Nephron progenitor cell (in vitro differentiated cells): ENCODE measurements at places on chromosomes 6 and 20.

DNA sequence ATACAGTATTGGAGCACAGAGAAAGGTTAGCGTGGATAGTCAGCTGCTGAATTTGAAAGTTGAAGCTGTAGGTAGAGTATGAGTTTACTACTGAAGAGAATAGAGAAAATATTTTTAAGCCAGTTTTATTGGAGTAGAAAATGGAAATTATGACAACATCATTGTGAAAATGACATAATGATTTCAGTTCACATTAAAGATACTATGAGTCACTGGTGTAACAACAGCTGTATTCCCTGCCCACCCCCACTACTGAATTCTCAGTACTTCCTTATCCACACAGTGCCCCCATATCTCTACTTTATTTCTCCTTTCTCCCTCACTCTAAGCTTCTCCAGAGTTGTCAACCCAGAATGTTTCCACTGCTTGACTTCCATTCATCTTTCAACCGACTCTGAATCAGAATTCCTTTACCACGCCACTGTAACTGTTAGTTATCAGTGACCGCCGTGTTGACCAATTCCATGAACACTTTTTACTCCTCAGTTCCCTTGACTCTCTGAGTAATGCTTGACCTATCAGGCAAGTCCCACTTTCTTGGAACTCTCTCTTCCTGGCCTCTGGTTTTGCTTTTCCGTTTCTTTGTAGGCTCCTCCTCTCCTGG lies 139.6 kb downstream of the AIG1 start:
- DNase-seq, result no peak

DNA sequence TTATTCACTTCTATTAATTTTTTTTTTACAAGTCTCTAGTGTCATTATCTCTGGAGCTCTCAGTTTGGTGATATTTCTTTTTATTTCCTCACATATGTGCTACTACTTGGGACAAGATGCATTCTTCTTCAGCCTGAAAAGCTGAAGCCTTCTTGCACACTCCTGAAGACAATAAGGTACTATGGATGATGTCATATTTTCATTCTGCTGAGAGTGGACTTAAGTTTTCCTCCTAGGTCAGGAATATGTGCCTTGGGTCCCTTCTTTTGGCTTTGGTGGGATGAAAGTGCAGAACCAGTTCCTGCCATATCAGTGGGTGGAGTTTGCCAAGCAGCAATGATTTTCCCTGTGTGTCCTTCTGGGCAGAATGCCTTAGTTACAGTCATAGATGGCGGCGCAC lies 188.7 kb upstream of the EYA4 start:
- no peak for DNase-seq

GRCh38 chr6:52213127-52213526 lies 27.0 kb downstream of the IL17A start:
- DNase-seq, result no peak

- no peak for DNase-seq
Measured at GRCh38 chr20:47925593-47925992, 140.3 kb upstream of the SULF2 start.

GRCh38 chr6:658244-658643 lies 1.3 kb upstream of the HUS1B start:
- DNase-seq, result no peak

DNA sequence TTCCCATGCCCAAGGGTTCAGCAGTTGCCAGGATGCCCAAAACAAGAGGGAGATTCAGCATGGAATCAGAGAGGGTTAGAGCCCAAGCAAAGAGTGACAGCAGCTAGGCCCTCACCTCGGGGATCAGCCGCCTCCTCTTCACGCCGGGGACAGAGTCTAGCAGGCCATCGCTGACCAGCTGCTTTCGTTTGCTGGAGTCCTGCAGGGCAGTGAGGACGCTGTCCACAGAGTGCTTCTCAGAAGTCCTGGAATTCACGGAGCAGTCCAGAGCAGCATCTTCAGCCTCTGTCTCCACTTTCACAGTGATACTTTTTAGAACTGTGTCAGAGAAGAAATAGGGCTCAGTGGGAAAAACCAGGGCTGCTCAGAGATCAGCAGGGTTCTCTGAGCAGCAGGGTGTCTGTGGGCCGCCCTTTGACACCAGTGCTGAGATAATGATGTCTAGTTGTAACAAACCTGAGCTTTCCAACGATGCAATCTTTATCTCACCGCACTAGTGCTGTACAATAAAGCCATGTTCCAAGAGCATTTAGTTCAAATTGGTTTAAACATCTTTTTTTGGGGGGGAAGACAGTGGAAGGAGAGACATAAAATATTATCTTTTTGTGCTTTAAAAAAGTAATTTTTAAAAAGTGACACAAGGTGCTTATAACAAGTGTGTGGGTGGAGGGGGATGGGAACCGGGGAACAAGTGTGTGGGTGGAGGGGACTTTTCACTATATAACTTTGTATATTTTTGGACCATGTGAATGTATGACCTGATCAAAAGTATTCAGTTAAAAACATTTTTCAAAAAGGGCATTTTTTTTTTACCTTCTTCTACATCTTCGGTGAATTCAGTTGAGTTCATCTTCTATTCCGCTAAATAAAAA lies 16.6 kb downstream of the BEND3 start:
- no peak for DNase-seq

- DNase-seq, result no peak
Measured at GRCh38 chr6:36068012-36068392, 40.4 kb downstream of the MAPK14 start.

- DNase-seq, result peak; percentile 42
Measured at GRCh38 chr6:36840432-36841403, 1.5 kb upstream of the CPNE5 start.

DNA sequence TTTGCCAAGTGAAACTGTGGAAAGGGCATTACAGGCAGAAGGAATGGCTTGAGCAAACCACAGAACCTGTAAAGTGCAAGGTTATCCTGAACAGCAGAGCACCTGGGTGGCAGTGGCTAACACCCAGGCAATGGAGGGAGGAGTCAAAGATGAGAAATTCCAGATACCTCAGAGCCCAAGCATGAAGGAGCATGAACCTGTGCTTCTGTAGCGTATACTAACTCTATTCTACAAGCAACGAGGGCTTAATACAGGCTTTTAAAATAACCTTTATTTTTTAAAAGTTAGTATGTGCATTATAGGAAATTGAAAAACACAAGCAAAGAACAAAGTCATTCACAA lies 77.0 kb downstream of the CNBD2 start:
- no peak for DNase-seq

DNA sequence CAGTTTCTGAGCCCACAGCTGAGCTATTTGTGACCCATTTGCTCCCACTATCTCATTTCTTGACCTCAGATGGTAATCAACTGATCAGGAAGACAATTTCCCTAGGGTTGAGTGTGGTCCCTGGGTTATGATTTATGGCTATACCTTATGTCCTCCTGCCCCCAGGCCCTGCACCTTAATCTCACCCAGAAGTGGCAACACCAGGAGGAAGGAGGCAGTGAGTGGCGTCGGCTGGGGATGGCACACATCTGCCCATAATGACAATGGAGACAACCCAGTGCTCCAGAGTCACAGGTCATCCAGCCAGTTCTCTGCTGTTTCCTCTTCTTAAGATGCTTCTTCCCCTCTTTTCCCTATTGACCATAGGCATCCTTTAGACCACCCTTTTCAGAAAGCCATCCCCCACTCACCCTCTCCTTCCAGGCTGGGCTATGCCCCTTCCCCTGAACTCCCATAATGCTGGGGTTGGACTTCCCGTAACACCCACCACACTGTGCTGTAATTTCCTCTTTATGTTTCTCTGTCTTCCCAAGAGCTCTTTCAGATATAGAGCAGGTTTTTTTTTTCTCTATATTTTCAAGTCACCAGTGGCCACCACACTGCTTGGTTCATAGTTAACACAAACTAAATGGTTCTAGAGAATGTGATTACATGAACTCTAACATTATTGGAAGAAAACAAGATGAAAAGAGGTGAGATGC lies 8.0 kb downstream of the TRIM10 start:
- DNase-seq, result no peak

DNA sequence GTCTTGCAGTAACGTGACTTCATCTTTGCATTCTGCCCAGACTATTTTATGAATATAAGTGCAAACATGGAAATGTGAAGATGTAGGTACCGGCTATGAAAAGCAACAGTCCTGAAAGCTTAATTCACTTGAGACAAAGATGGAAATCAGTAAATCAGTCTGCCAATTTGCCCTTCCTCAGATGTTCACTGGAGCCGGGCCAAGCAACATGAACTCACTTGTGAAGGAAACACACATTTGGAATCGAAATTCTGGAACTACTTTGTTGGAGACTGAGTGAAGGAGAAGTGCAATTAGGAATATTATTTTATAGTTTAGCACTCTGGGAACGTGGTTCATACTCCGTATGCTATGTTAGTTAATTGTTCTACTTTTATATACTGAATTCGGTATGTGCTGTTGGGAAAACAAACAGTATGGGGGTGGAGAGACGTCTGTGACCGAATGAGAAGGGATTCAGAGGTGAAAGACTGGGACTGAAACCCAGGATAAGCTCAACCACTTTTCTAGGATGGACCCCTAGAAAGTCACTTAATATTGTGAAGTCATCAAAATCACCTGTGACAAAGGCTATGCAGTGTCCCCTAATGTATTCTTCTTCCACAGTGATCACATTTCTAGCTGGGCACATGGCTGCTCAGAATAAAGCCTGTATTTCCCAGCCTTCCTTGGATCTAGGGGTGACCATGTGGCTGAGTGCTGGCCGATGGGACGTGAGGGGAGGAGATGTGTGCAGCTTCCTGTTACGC lies 95.5 kb downstream of the PREX1 start:
- DNase-seq, result no peak

- DNase-seq, result no peak
Measured at GRCh38 chr6:112680091-112680490, 333.0 kb downstream of the RFPL4B start.

DNA sequence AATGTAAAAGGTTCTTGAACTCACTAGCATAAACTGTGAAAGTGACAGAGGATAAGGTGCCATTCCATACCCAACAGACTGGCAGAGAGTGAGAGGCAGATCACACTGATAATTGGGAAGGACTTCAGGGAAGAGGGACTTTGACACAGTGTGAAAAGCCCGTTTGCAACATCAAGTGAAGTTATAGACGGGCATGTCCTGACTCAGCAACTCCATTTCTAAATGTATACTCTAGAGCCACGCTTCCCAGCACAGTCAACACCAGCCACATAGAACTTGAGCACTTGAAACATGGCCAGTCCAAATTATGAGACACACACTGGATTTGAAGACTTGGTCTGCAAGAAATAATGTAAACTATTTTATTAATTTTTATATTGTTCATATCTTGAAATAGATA lies 45.9 kb upstream of the XRN2 start:
- DNase-seq, result no peak

DNA sequence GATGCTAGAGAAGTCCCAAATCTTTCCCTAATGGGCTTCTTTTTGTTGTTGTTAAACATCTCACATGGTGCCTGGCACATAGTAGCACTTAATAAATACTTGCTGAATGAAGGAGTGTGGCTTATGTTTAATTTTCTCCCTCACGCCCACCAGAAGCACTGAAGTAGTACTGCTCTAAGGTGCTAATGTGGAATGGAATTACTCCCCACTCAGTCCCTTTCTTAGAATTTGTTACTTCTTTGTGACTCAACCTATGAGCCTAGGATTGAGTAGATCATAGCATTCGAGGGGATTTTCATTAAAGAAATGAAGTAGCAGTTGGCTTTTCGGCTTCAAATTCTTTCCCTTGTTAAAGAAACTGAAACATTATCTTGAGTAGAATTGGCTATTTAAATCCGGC lies 192.8 kb downstream of the CLIC5 start:
- DNase-seq, result no peak

- no peak for DNase-seq
Measured at GRCh38 chr20:57400821-57401564, 9.8 kb downstream of the RBM38 start.

DNA sequence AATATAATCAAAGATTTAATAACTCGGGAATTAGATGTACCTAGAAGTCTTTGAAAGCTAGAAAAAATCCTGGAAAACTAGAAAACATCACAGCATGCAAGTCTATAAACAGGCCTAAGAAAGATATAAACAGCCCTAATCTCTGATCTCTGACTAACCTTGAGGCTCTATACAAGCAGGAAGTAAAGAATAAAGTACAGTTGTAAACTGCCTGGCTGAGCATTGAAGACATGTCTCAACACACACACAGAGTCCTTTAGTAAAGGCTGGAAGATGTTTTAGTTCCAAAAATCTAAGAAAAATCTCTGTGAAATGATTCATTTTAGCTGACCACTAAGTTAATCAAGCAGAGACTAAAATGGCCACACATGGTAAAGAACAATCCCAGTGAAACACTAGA lies 774.5 kb downstream of the EYS start:
- DNase-seq, result no peak

- DNase-seq, result no peak
Measured at GRCh38 chr20:33251496-33251895, 15.7 kb downstream of the BPIFA1 start.

DNA sequence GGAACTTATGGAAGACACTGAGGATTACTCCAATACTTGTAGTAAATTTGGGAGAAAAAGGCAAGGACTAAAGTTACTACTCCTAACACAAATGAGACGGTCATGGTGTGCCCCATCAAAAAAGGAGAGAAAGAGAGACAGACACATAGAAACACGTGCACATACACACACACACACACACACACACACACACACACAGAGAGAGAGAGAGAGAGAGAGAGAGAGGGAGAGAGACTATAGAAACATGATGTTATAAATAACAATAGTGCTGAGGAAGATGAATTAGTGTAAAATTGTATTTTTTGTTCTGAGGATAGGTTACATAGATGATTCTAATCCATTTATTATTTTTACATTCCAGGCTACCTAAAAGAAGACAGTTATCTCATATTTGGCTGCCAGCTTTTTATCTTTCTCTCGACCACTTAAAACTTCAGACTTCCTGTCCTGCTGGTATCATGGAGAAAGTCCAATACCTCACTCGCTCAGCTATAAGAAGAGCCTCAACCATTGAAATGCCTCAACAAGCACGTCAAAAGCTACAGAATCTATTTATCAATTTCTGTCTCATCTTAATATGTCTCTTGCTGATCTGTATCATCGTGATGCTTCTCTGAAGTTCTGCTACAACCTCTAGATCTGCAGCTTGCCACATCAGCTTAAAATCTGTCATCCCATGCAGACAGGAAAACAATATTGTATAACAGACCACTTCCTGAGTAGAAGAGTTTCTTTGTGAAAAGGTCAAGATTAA lies 10.5 kb downstream of the PLN start:
- no peak for DNase-seq

DNA sequence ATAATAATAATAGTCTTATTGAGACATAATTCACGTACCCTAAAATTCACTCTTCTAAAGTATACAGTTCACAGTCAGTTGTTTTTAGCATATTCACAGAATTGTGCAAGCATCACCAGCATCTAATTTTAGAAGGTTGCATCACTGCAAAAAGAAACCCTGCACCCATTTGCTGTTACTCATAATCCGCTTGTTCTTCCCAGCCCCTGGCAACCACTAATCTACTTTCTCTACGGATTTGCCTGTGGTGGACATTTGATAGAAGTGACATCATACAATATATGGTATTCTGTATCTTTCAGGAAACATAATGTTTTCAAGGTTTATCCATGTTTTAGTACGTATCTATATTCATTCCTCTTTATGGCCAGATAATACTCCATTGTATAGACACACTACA lies 41.5 kb upstream of the FAM184A start:
- no peak for DNase-seq

- no peak for DNase-seq
Measured at GRCh38 chr6:21665110-21665391, 71.5 kb downstream of the SOX4 start.
